ENCODE measurements at places on chromosomes 6 and 20. TPM values are rescaled to one million over a fixed set of nuclear protein-coding genes. Genes with fewer than 3 reads are reported as not detected.

GRCh38 chr6:49713346-49713745 is at the start of gene CRISP2:
Gene CRISP2 (minus strand): TSS chr6:49713543. CDS start chr6:49709196, 4,347 bp downstream.
- DNase-seq: no peak

DNA sequence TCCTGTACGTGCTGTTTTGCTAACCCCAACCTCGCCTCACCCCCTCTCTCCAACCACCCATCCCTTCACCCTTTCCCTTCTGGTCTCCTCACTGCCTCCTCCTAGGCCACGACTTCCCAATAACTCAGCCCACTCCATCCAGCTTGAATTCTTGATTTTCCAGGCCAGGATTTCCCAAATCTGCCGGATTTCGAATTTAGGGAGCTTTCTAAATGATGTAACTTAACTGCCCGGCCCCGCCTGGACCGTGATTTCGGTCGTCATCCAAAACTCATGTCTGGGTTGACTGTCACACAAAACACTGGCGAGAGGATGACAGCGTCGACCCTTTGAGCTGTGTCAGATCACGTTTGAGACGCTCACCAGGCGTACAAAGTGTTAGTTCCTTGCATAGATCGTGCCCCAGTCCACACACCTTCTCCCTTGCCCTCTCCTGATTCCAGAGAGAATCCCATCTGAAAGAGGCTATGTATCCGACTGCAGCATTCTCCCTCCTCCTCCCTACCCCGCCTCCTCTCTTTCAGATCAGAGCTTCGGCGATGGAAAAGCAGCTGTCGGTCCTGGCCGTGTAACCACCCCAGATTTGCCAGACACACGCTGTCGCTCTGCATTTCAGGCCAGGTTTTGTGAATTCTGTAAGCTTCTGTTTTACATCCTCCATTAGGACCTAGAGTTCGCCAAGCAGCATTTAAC is 168.2 kb downstream of the GPX5 start:
- peak; percentile 42 for DNase-seq

DNA sequence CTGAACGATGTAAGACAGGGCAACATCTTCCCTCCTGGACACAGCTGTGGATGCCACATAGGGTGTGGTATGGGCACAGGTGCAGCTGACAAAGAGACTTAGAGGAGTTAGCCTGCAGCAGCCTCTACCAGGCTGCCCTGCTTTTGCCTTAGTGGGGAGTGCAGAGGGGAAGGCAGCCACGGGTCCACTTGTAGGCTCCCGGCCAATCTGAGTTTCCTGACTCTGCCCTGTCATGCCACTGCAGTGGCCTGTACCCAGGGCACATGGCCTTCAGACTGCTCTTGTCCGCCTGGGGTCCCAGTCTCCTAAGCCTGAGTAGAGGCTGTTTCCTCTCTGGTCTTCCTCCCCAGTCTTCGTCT is 17.1 kb upstream of the CST9L start:
- no peak for DNase-seq

DNA sequence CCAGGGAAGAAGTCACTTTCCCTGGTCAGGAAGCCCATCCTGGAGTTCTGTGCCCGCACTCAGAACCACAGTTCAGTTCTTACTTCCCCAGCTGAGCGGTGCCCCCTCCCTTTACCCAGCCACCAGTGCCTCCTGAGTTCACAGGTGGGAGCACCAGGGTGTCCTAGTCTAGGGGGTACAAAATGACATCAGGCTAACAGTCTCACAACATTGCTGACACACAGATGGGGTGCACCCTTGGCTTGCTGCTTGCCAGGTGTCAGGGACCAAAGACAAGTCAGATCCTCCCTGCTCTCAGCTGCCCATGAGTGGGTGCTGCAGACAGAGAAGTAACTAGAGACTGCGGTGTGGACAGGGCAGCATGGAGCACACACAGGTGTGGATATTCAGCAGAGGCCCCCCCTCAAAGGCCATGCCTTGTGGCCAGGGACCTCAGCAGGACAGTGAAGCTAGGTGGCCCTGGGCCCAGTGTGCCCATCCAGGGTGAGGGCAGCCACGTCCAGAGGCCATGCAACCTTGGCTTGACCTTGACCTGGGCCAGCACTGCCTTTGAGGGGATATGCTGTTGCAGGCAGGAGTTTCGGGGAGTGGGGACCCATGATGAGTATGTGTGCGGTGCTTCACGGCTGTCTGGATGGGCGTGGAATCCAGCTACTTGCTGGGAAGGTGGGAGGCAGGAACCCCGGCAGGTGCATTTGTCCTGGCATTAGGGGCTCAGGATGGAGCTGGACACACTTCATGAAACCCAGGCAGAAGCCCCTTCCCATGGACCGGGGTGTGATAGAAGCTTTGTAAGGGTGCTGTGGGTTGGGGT is 110.4 kb upstream of the FRMD1 start:
- no peak for DNase-seq

The LIN28B gene
- total RNA-seq: not detected

The GNAS-AS1 gene
- not detected for total RNA-seq

The FNDC11 gene
- 0.75 TPM for total RNA-seq
